NCI-H146 (cell line): ENCODE measurements at places on chromosomes 1 and 21.

- DNase-seq = peak; percentile 15
Measured at GRCh38 chr1:176949033-176949662, 215.4 kb downstream of the ASTN1 start.

DNA sequence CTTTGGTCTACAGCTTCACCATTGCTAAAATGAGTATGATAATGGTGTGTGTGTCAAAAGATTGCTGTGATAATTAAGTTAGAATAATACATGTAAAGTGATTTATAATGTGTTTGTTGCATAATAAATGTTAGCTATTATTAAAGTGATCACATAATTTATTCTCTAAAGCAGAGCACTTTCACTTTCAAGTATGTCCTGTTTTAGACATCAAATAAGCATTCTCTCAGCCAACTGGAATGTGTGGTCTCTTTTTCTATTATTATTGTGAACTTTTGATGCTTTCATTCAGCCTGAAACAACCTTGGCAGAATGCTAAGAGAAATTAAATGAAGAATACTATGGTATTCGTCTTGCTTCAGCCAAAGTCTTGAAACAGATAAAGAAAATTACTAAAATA, 102.8 kb upstream of the COL11A1 start:
- no peak for DNase-seq

GRCh38 chr1:101139130-101139529, 97.7 kb upstream of the S1PR1 start:
- no peak for DNase-seq

- DNase-seq = no peak
Measured at GRCh38 chr1:248782416-248783141, 27.0 kb upstream of the LYPD8 start.

DNA sequence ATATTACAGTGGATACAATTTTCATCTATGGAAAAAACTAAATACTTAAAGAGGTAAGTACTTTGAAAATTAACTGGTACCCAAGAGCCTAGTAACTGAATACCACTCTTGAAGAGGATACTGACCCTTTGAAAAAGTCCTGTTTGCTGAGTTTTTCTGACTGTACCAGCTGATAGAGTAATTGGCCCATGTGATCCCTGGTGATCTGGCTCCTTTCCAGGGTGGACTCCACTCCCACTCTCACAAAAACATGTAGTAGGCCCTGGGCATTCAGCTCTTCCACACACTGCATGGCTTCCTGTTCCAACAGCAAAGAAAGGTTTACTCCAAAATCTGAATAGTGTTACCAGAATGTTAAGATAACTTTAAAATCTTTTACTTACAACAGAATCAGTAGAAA, 53.6 kb upstream of the HP1BP3 start:
- DNase-seq = no peak

- DNase-seq = no peak
Measured at GRCh38 chr1:180181996-180182642, 27.4 kb downstream of the QSOX1 start.
